ENCODE measurements at places on chromosomes 4 and X.
A peak's percentile ranks its signal among the peaks of the same experiment; 100 is the strongest.

- DNase-seq, result no peak
These were observed 205.9 kb downstream of the STIM2 start for GRCh38 chr4:27066591-27066990.

DNA sequence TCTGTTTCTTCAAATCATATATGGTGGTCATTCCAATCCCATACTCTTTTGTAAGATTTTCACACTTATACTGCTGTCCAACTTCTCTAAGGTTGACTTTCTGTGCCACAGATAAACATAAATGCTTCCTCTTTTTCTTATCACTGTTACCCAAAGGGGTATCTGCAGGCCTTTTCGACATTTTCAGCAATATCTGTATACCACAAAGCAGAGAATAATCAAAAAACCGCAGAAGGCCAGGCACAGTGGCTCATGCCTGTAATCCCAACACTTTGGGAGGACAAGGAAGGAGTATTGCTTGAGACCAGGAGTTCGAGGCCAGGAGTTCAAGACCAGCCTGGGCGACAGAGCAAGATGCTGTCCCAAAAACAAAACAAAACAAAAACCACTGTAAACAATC is 3.1 kb upstream of the RFC1 start:
- DNase-seq, result no peak

DNA sequence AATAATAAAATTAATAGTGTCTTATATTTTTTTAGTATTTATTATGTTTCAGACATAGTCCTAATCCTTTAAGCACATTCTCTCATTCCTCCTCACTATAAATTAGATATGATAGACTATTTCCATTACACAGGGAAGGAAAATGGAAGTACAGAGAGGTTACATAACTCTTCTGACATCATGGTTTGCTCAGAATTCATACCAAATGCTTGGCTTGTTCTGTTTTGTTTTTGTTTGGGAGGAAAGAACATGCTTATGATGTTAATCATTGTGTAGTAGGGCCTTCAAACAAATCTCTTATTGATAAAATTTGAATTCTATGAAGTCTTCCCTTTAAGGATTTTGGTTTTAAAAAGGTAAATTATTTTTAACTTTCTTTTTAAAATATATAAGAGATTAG is 59.5 kb downstream of the RXFP1 start:
- no peak for DNase-seq

DNA sequence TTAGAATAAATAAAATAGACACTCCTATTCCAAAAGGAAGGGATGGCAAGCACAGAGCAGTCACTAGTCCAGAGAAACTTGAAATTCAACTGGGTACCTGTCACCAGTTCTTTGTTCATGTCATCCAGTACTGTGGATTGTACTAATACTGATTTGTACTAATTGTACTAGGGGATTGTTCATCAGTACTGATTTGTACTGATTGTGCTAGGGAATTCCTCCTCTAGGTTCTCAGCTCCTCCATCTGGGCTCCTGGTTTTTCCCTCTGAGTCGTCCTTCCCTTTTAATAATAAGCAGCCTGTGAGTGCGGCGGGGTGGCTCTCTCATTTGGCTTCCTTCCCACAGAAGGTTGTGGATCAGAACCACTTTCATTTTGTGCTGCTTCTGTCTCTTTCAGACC is 31.0 kb upstream of the SOD3 start:
- no peak for DNase-seq

DNA sequence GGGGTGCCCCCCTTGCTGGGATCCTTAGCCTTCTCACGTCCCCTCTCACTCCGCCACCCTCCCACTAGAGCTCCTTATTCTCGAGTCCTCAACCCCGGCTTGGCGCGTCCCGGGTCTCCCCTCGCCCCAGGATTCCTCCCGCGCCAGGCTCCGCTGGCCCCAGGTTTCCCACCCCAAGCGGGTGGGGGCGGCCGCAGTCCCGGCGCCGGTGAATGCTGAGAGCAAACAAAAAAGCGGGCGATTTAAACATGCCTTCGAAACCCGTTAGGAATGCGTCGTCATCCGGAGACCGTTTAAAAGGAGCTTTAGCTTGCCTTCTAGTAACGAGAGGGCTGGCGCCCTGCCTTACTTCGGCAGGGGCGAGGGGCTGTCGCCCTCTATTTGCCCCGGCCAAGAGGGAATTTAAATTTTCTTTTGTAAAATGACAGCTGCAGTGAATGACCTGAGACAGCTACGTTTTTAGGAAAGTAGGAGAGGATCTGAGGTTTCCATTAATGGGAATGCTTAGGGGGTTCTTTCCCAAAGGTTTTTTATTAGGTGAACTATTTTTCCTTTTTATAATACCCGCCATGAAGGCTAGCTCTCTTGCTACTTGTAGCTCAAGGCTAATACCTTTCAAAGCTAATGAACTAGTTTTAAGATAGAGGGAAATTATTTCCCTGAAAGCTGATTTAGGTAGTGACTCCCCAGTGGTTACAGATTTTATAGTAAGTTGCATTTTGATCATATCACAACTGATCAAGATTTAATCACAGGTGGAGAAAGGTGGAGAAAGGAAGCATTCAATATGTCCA is 3.1 kb downstream of the JADE1 start:
- DNase-seq, result peak; percentile 60

GRCh38 chr4:60948008-60948407 is 252.1 kb upstream of the ADGRL3 start:
- no peak for DNase-seq

GRCh38 chr4:41535911-41536371 is 2.0 kb upstream of the LIMCH1 start:
- DNase-seq, result no peak

DNA sequence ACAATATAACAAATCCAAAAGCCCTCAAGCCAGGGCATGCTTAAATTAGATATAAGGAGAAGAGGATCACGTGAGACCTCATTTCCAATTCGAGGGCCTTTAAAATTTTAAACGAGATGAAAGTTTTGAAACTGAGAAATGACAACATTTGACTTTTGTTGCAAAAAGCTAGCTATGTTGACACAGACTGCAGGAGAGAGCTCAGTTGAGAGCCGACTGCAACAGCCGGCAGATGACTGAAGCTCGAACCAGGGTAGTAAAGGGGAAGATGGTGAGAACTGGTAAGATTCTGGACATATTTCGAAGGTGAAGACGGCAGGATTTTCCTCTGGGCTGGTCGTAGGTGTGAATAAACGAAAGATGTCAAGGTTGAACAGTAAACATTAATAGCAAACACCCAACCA is 773 bp downstream of the PRMT9 start:
- DNase-seq, result peak; percentile 11

GRCh38 chr4:152677117-152677516 is 2.7 kb downstream of the TMEM154 start:
- no peak for DNase-seq

DNA sequence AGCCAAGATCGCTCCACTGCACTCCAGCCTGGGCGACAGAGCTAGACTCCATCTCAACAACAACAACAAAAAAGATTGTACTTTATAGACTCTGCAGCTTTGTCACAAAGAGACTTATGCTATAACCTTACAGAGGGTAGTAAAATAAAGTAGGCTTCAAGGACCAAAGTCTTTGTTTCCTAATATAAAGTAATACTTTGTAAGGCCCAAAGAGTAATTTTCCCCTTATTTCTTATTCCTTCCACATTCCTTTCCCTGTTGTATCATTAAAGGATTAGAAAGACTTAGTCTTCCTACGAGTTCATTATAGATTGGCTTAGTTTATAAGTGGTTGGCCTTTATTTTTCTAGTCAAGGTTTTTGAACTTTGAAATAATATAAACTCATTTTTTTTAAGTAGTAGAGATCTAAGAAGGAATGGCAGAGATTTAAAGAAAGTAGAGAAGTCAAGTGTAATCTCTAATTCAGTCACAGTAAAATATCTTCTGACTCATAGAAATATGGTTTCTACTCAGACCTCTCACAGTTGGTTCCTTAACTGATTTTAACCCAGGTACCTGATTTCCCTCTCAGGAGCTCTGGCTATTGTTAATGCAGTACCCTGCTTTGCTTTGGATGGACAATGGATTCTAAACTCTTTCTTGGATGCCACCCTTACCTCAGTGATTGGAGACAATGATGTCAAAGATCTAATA is 26.2 kb downstream of the YY2 start:
- DNase-seq, result no peak

GRCh38 chr4:42676066-42676951 is 19.4 kb upstream of the ATP8A1 start:
- no peak for DNase-seq

DNA sequence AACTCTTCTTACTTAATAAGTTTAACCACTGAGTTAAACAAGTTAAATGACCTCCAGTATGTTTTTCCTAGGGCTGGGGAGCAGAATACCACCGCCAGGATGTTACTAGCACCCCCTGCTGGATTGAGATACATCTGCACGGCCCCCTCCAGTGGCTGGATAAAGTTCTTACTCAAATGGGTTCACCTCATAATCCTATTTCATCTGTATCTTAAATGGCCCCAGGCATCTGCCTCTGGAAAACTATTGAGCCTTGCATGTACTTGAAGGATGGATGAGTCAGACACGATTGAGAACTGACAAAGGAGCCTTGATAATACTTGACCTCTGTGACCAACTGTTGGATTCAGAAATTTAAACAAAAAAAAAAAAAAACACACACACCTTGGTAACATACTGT is 61.5 kb upstream of the MMAA start:
- peak; percentile 55 for DNase-seq

DNA sequence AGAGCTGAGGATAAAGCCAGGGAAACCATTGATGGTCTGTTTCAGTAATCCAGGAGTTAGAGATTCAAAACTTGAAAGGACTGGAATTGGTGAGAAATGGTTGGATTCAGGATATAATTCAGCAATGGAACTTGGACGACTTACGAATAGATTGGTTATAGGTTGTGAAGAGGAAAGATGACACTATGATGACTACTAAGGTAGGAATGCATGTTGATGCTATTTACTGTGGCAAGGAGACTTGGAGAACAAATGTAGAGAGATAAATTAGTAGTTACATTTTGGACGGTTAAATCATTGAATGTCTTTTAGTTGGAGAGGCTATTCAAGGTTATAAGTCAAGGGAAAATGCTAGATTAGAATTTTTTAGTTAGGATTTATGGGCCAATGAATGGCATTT is 365.4 kb upstream of the TECRL start:
- DNase-seq, result no peak

- no peak for DNase-seq
These were observed 339.3 kb downstream of the MID1IP1 start for GRCh38 chrX:39140581-39140980.

DNA sequence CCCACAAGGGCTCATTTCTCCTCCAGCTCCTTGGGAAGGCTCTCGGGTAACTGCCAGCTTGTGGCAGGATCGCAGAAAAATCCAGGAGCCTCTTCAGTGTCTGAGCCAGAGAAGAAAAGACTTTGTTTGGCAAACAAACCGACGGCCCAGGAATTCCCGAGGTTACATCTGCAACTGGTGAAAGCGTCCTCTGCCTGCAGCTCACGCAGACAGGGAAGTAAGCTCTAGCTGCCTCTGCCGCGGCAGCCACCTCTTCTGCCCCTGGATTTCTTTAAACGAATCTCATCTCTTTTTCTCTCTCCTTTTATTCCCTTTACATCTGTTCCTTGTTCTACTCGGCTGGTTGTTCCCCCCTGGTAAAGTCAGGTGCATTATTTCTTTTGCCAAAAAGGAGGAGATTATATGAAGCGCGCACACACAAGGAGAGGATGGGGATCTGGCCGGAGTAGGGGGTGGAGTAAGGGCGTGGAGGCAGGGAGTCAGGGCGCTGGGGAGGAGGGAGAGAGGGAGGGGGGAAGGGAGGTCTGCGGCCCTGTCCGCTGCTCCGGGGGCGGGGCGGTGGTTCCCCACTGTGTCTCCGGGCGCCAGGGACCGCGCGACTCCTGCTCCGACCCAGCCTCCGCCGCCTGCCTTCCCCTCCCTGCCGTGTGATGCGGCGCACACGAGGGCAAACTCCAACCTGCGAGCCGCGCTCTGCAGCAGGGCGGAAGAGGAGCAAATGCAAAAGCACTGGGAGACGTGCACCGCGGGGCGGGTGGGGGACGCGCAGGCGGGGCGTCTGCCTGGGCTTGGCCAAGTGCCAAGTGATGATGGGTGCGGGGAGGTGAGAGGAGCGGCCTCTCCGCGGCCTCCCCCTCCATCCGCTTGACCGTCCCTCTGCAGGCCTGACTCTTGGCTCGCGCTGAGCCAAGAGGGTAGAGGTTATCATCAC is at the start of gene DCHS2:
DCHS2 (minus strand) TSS at position 459 of the 931 bp plus-strand sequence; CDS start at position 15, 444 bp downstream.
- no peak for DNase-seq

- DNase-seq, result no peak
These were observed 12.0 kb downstream of the BCOR start for GRCh38 chrX:40085714-40086113.

DNA sequence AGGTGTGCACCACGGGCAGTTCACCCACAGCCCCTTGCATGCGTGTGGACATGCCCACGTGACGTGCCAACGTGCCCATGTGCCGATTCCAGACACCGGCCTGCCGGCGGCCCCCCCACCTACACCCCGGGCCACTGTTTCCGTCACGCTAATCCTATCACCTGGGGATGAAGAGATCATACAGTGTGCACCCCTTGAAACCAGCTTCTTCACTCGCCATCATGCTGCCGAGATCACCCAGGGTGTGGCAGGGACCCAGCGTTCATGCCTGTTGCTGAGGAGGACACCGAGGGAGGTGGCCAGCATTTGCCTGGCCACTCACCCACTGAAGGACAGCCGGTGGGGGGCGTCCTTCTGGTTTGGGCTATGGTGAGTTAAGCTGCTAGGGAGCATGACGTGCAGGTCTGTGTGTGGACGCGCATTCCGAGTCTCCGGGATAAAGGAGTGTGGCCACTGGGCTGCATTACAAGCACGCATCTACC is 14.1 kb downstream of the CTBP1 start:
- DNase-seq, result no peak

GRCh38 chr4:40629401-40630334 is at the start of gene RBM47:
RBM47 (minus strand) TSS chr4:40629864; CDS start chr4:40438893, 190,971 bp downstream.
- DNase-seq, result no peak

- DNase-seq, result no peak
These were observed 14.4 kb upstream of the MRFAP1 start for GRCh38 chr4:6626066-6626465.

DNA sequence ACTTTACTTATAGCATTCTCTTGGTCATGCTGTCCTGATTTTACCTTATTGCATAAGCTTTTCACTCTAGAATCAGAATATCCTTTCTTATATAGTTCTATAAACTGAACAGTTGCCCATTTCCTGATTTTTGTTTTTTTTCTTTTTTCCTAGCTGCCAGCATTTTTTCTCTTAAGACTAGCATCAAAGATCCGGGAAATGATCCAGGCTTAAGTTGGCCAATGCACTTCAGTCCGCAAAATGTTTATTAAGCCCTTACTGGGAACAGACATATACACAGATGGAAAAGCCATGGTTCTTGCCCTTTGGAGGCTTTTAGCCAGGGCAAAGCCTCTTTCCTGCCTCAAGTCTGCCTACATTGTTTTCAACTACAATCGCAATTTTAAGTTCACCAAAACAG is 10.1 kb upstream of the BMP2K start:
- no peak for DNase-seq

- no peak for DNase-seq
These were observed 448.5 kb downstream of the TRAM1L1 start for GRCh38 chr4:116636917-116637316.

- DNase-seq, result no peak
These were observed 70.4 kb upstream of the S100G start for GRCh38 chrX:16579517-16579916.
